ENCODE measurements at places on chromosomes 7 and 10.

DNA sequence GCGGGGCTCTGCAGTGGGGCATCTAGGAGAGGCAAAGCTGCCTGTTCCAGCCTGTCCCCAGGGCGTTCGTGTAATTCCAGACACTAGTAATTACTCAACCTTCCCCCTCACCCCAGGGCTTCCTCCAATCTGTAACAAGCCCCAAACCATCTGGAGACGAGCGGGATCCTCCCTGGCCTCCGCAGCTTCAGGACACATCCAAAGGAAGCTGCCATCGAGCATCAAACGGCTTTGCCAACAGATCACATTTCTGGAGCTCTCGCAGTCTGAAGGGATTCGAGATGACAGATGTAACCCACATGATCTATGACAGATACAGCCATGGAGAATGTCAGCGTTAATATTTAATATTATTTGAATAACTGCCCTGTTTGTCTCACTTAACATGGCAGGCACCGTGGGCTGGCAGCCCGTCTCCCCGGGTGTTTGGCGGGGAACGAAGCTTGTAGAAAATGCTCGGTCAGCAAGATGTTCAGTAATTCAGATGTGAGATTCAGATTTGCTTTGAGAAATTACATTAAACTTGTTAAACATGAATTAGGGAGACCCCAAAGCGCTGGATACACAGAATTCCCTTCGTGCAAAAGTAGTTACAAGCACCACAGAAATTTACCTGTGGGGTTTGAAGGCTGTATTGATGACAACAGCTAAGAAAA is 108.5 kb upstream of the C7orf33 start:
- no peak for DNase-seq

DNA sequence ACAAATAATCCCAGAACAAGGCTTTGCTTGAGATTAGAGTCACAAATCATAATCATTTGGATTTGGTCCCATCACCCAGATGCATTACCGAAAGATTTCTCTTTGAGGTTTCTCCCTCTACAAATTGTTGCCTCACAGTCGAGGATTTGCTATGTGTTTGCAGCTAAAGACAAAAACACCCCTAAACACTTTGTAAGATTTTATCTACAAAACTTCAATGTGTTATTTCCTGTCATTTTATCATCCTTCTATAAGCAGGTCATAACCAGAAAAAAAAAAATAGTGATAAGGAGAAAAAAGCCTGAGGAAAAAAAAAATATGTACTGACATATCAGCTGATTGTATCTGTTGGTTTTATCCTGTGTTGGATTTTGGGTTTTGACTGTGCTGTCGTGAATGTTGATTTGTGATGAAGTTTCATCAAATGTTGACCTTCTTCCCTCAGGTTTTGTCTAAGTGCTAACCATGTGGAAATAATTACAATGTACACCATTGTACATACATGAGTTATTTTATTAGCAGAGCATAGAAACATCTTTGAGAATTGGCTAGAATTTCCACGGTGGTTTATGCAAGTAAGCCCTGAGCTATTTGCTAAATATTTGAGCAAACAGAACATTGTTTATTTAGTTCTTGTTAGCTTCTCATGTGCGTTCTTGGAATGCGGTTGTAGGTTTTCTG is 274.4 kb downstream of the NEBL start:
- no peak for DNase-seq

GRCh38 chr10:59771162-59771807 is 18.0 kb upstream of the MRLN start:
- no peak for DNase-seq

GRCh38 chr10:133388236-133388972 is 5.6 kb upstream of the MTG1 start:
- DNase-seq, result no peak

- no peak for DNase-seq
Measured at GRCh38 chr7:35691366-35691765, 3.6 kb downstream of the HERPUD2 start.

GRCh38 chr10:128875956-128876736 is 590.9 kb upstream of the MGMT start:
- DNase-seq, result no peak

GRCh38 chr7:148967032-148967372 is 61.3 kb downstream of the PDIA4 start:
- no peak for DNase-seq

- DNase-seq, result no peak
Measured at GRCh38 chr7:31695859-31696614, 9.0 kb downstream of the PPP1R17 start.

- DNase-seq, result no peak
Measured at GRCh38 chr10:35042783-35043182, 47.4 kb downstream of the CUL2 start.

DNA sequence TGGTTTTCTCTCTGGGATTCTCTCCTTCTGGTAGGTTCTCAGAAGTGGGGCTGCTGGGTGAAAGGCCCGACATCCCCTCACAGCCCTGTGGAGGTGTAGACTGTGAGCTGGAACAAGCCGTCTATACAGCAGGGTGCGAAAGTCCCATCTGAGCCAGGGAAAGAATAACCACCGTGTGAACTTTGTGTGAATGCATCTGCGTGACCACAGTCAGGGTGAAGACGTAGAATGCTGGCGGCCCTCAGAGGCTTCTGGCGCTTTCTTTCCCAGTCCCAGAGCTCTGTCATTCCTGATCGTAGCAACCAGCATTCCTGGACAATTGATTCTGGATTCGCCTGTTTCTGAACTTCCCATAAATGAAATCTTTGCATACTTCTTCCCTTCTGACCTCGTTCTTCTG is 30.0 kb downstream of the ELFN1 start:
- DNase-seq, result no peak

DNA sequence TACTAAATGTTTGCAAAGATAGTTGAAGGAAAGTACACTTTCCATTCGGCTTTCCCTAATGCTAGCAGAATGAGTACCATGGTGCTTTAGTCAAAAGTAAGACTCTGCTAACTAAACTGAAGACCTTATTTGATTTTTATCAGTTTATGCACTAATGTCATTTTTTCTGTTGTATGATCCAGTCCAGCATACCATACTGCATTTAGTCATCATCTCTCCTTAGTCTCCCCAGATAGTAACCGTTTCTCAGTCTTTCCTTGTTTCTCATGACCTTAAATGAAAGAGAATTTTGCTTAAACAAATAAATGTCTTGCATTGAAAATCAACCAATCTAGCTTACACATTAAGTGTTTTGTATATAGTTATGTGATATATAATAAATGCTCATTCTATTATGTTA is 529.5 kb upstream of the SEMA3D start:
- DNase-seq, result no peak

DNA sequence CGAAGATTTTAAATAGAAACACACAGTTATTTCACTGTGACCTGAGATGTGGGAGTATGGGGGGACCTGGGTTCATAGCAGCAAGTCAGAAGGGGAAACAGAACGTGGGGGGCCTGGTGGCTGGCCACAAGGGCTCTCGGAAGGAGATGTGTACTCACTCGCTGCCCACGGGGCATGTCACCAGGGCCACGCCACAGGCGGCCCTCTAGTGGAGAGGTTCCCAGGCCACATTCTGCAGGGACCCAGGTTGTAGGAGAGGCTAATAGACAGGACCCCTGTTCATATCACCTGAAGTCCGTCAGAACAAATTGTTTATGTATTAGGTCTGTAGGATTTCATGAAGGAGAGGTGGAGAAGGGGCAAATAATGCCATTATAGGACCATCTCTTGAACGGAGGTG is 25.1 kb upstream of the SVOPL start:
- DNase-seq, result no peak

GRCh38 chr10:20897146-20897825 is at the start of gene NEBL:
Gene NEBL (minus strand): TSS chr10:20897311. CDS start chr10:20897205, 106 bp downstream.
- DNase-seq, result no peak

- DNase-seq, result no peak
Measured at GRCh38 chr10:21702633-21703111, 168.6 kb downstream of the MLLT10 start.

- DNase-seq, result no peak
Measured at GRCh38 chr10:118543714-118544400, 51.6 kb downstream of the PRLHR start.

DNA sequence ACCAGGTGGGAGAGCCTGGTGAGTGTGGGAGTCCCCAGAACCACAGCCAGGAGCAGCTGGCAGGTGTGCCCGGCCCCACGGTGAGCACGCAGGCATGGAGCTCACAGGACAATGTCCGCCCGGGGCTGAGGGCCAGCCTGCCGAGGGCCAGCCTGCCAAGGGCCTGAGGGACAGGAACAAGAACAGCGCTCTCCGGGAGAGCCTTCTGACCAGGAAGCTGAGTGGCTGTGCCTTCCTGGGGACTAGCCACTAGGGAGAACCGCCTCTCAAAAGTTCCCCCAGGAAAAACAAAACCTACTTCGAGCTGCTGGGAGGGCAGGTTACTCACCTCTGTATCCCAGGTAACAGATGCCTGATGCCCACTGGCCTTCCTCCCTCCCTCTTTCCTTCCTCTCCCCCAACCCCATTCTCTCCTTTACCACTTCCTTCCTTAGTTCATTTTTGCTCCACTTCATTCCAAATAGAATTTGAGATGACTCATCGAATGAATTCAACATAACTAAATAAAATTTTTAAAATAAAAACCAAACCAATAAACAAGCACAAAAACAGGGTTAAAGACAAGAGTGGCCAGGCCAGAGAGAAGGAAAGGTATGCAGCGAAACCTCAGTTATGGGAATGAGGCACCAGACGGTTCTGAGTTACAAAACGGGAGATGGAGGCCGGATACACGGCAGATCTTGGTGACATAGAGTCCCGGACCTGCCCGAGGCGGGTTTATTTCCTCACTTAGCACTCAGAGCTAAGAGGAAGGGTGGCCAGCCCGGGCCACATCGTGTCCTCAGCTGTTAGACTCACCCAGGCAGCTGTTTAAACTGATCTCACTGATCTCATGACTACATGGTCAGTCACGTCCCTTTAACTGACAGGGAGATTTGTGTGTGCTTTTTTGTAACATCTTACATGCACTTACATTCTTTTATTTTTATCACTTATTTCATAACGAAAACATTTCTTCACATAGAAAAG is 128.5 kb downstream of the TNS3 start:
- DNase-seq, result no peak

DNA sequence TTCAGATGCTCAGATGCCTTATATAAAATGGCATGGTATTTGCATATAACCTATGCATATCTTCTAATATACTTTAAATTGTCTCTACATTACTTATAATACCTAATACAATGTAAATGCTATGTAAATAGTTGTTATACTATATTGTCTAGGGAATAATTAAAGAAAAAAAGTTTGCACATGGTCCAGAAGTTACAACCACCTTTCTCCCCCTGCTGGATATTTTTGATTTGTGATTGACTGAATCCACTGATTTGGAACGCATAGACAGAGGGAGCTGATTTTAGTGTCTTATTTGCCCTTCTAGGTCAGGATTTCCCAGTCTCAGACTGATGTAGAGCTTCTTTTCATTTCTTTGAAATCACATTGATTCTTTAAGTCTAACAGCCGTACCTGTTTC is 31.8 kb downstream of the MDFIC start:
- no peak for DNase-seq

- DNase-seq, result no peak
Measured at GRCh38 chr10:44471410-44471809, 86.5 kb upstream of the CXCL12 start.

DNA sequence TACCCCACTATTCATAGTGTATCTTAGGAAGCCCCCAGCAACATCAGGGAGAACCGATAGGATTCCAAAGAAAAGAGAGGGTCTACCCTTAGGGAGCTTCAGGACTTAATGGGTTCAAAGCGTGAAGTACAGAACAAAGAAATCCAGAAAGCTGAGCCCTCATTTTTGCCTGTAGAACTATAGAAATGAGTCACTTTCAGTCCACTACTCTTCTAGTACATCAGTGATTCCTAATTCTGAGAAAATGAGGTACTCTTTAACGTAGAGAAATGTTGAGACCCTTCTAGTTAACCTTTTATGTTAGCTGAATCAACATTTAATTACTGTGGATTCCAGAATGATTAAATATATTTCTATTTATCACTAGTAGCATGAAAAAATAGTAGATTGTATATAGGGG is 1.8 kb downstream of the TDRD1 start:
- DNase-seq, result no peak

DNA sequence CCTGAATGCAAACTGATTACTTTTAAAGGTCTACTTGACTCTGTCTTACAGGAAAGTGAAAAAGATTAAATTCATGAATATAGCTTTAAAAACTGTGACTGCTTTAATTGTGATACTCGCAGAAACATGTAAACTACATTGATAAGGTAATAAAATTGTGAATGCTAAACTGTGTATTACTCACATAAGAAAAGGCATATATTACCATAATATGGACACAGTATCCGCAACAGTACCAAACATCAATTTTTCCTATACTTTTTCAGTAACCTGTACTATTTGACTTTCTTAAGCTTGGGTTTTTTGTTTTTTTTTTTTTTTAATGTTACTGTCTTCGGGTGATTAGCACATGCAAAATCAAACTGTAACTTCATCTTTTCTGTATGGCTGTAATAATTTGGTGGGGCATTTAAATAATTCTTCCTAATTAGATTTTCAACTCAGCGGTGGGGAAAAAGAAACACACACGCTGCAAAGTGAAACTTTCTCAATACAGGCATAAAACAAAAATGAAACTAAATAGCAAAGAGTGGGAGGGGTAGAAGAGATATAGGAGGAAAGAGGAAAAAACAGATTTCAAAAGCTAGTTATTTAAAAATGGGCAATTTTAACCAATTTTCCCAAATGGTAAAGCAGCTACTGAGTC is 23.2 kb downstream of the NT5C3A start:
- no peak for DNase-seq

DNA sequence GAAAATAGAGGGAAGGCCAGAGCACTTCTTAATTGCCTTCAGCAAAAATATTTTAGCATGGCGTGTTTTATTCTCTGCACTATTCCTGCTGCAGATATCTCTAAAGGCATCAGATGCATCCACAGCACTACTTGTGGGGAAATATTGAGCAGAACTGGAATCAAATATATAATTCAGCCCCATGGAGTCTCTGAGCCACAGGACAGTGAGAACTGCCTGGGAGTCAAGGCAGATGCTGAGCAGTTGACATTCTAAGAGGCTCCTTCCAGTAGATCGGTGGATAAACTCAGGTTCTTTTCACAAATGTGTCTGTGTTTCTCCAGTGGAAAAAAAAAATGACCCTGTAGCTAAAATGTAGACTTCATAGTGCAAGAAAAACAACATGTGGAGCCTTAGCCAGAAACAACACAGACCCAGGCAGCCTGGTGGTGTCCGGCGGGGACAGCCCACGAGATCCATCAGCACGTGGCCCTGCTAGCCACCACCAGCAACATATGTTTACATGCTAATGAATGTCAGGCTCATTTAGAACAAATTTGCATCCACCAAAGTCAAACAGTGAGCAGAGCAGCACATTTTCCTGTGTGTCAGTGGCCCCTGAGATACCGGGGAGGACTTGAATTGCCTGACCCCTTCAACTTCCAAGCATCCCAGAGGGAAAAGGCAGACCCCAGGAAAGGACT is 123.3 kb upstream of the PFKP start:
- DNase-seq, result no peak

DNA sequence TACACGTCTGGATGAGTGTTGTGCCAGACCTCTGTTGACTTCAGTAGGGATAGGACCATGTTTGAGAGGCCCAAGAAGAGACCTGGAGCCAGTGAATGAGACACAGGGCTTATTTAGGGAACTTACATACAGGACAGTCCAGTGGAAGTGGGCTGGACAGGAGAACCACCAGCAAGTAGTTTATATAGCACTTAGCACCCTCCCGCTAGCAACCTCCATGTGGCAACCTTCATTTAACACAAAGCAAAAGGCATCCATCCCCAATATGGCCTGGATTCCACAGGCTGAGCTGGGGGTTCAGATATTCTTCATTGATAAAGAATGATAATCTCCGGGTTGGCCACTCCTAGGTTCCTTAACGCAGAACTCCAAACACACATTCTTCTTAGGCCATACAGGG is 93.7 kb downstream of the TRIM24 start:
- no peak for DNase-seq

GRCh38 chr10:111303887-111304286 is 227.1 kb downstream of the ADRA2A start:
- no peak for DNase-seq
